Testis (tissue), 5 donors: ENCODE measurements at places on chromosomes 6 and 20. TPM values are rescaled to one million over a fixed set of nuclear protein-coding genes. Genes with fewer than 3 reads are reported as not detected.

Gene ISM1
- 0.50 TPM for total RNA-seq

Gene SAMD5
- 27.9 TPM for total RNA-seq

Gene KCNK5
- total RNA-seq = 1.6 TPM

Gene C20orf173
- total RNA-seq = 8.5 TPM

GRCh38 chr20:56607061-56607704 lies 21.9 kb upstream of the TFAP2C start:
- no peak for DNase-seq

DNA sequence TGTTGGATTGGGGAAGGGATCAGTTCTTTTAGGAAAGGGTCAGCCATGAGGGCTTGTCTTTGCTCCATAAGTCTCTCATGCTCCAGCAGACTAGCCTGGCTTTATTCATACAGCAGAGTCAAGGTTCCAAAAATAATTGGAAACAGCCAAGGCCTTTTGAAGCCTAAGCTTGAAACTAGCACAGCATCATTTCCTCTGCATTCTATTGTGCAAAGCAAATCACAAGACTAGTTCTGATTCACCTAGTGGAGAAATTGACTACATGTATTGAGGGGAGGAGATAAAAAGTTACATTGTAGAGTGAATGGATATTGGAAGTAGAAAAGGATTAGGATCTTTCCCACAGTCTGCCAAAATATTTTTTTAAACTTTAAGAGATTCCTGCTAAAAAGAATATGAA lies 159.3 kb upstream of the PLCB4 start:
- DNase-seq = no peak

- DNase-seq = no peak
Measured at GRCh38 chr6:149924206-149924932, 1.4 kb upstream of the RAET1G start.

DNA sequence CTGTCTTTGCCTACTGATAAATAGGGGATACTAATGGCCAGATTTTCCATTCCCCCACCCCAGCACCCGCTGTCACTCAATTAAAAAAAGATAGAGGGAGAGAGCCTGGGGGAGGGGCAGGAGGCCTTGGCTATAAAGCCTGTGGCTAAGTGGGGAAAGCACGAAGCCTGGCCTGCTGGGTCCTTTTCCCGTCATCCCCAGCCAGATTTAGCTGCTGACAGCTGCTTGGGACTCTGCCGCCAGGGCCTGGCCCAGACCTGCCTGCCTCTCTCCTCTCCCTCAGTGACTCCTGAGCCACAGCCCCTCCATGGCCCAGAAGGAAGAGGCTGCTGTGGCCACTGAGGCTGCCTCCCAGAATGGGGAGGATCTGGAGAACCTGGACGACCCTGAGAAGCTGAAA lies at the start of gene APOBEC2:
Gene APOBEC2 (plus strand): TSS at position 162 of the 400 bp plus-strand sequence. CDS start 146 bp downstream, at position 308.
- no peak for DNase-seq

GRCh38 chr6:90575267-90575666 lies 11.6 kb downstream of the MAP3K7 start:
- no peak for DNase-seq

- no peak for DNase-seq
Measured at GRCh38 chr6:128759901-128760300, 123.0 kb upstream of the LAMA2 start.

- DNase-seq = no peak
Measured at GRCh38 chr6:158073776-158074175, 92.1 kb downstream of the SYNJ2 start.

GRCh38 chr20:44967207-44967807 lies 995 bp downstream of the STK4 start:
- DNase-seq = no peak

- DNase-seq = no peak
Measured at GRCh38 chr6:31577579-31577966, 2.2 kb downstream of the TNF start.

- no peak for DNase-seq
Measured at GRCh38 chr6:39729945-39730344, 4.7 kb upstream of the KIF6 start.
